ENCODE measurements at places on chromosomes 7 and 10.

DNA sequence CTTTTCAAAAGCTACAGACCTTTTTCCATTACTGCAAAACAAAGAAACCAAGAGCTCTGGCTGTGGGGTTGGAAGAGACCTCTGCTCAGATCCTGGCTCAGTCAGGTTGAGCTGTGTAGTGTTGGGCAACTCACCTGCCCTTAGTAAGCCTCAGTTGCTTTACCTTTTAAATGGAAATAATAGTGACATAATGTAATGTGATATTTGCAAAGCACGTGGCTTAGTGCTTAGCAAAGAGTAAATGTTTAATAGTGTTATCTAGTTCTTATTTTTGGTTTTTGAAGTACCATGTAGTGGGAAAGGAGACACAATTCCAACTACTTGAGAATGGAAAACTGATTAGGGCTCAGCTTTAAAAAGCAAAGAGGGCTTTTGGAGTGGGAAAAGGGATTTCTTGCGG is 100.2 kb downstream of the SVIL start:
- no peak for DNase-seq

- DNase-seq: no peak
Measured at GRCh38 chr7:15845461-15845860, 159.0 kb upstream of the MEOX2 start.

DNA sequence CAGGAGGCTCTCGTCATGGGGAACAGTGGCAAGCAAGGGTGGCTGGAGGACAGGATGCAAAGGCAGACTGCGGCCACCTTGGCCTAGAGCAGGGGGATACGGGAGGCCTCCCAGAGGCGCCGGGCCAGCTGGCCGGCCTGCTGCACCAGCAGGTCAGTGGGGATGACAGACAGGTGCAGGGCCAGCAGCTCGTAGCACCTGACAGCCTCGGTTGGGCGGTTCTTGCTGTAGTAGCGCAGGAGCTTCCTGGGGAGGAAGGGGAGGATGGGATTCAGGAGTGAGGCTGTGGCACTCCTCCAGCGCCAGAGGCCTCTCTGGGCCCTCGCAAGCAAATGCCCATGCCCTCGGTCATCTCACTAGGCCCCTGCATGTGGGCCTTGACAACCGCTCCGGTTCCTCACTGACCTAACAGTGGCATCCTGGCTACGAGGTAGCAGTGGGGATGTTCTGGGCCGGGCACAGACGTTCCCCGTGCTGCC is 2.5 kb upstream of the PYROXD2 start:
- no peak for DNase-seq

DNA sequence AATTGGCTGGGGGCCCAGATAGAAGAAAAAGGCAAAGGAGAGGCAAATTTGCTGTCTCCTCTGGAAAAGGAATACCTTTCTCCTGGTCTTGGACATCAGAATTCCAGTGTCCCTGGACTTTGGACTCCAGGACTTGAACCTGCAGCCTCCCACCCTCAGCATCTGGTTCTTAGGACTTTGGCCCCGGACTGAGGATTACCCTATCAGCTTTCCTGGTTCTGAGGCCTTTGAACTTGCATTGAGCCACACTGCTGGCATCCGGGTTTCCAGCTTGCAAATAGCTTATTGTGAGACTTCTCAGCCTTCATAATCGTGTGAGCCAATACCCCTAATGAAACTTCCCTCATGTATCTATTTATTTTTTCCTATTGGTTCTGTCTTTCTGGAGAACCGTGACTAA is 68.3 kb downstream of the DNAH11 start:
- DNase-seq: no peak

DNA sequence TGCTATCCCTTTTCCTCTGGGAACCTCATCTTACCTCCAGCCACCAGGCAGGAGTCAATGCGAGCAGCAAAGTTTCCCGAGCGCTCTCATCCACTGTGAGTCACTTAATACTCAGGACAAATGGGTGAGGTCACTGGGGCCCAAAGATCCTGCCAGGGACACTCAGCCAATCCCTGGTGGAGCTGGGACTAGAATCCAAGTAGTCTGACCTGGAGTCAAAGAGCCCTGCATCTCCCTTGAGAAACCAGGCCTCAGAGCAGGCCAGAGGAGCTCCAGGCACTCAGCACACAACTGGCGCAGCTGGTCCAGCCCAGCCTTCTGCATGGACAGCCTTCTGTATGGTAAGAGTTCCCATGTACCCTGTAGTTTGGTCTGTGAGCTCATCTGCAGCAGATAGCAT is 142.3 kb downstream of the MAPK8 start:
- no peak for DNase-seq

GRCh38 chr10:4532467-4532866 is 293.5 kb upstream of the AKR1E2 start:
- no peak for DNase-seq

DNA sequence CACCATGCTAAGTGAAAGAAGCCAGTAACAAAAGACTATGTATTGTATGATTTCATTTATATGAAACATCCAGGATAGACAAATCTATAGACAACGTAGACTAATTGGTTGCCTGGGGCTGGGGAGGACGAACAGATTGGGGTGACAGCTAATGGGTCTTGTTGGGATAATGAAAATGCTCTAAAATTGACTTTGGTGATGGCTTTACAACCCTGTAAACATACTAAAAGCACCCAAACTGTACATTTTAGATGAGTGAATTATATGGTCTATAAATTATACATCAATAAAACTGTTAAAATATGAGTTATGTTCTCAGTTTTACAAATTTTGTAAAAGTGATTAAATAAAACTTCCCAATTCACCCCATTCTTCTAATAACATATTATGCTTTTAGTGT is 261.5 kb downstream of the ELMO1 start:
- DNase-seq: no peak

Data from ovary (tissue), 10 donors.